ENCODE measurements at places on chromosomes 1 and 21.
A peak's percentile ranks its signal among the peaks of the same experiment; 100 is the strongest.

- peak; percentile 33 for DNase-seq
These were observed 159.5 kb downstream of the SLC45A1 start for GRCh38 chr1:8477166-8477982.

GRCh38 chr1:245942856-245943255, 564.2 kb downstream of the SMYD3 start:
- DNase-seq = no peak

- no peak for DNase-seq
These were observed 20.3 kb upstream of the ADGRB2 start for GRCh38 chr1:31784356-31785019.

- no peak for DNase-seq
These were observed 10.8 kb upstream of the PCBP3 start for GRCh38 chr21:45632637-45633251.

GRCh38 chr1:85325920-85326319, 49.5 kb upstream of the BCL10 start:
- no peak for DNase-seq

GRCh38 chr1:41862384-41863221, 56.1 kb downstream of the HIVEP3 start:
- peak; percentile 64 for DNase-seq

GRCh38 chr1:241825581-241825980, 22.4 kb upstream of the EXO1 start:
- DNase-seq = no peak
